ENCODE measurements at places on chromosomes 3 and 15.

DNA sequence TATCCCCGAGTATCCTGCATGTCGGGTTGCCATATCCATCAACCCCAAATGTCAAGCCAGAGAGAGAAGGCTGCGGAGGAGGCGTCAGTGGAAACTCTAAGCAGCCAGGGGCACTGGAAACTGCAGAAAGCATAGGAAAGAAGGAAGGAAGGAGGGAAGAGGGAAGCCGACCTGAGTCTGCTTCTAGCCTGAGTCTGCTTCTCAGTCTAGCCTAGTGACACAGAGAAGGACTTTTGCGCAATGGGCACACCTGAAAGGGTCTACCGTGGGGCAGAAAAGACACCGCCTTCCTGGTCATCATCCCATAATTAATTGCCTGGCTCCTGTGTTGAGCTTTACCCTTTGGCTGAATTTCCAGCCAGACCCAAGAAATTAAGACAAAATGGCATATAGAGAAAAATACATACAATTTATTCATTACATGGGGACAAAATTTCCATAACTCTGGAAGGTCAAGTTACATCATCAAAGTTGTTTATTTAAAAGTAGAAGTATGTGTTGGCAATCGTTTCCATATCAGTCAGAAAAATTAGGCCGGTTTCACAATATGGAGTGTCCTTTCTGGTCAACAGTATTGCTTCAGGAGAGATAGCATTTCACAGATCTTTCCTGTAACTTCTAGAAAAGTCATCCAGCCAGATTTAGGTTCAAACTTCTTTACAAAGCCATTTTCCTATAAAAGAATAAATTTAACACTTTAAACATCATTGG lies 10.3 kb downstream of the BCL2A1 start:
- no peak for DNase-seq

DNA sequence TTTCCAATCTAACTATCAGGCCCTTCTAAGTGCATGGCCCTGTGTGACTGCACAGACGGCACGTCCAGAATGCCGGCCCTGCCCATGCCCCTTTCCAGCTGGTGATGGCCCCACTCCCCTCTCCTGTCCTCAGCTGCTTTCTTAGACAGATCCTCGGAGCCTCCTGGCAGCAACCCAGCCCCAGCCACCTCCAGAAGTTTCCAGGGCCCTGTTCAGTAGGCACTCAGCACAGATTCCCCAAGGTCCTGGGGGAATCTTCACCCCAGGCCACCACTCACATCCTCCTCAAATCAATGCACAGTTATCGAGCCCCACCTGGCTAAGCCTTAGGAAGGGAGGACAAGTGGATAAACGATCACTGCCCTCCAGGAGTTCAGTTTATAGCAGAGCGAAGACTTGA lies 1.4 kb upstream of the CRABP1 start:
- no peak for DNase-seq

DNA sequence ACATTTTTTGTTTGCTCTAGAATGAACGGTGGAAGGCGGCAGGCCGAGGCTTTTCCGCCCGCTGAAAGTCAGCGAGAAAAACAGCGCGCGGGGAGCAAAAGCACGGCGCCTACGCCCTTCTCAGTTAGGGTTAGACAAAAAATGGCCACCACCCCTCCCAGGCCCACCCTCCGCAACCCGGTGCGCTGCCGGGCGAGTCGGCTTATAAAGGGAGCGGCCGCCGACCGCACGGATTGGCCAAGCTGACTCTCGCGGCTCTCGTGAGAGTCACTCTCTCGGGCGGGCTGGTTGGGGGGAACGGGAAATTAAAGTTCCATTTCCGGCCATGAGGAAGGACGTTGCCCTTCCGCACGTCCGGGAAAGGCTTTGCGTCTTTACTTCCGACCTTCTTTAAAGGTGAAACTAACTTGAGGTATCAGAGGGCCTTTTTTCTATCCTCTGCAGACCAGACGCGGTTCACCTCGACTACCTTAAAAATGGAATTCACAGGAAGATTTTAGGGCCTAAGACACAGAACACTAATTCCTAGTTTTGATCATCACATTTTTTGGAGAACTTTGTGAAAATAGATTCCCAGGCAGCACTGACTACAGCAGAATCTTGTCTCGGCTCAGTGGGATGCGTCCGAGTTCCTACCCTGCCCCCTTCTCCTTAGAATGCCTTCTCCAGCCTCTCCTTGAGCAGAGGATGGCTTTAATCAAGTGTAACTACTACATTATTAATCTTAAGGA lies at the start of gene TERC:
TERC (minus strand) TSS at position 179 of the 731 bp plus-strand sequence.
- peak; percentile 89 for DNase-seq

- DNase-seq: no peak
Observed at GRCh38 chr3:67531181-67532101, 123.0 kb downstream of the SUCLG2 start.

DNA sequence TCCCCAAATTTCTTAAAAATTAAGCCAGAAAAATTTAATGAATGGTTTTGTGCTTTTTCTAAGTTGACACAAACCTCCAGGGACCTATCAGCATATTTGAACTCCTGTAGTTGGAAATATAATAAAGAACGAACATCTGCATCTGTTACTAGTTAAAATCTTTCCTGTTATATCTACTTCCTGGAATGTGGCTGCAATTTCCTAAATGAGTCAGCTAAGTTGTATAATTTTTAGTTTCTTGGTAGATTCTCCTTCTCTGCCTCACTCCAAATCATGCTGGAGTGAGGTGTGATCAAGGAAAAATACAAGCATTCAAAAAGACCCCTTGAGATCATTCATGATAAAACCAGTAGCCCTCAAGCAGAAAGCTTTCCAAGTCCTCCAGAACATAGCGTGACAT lies 106.2 kb upstream of the MCTP2 start:
- no peak for DNase-seq
